ENCODE measurements at places on chromosomes 5 and 9.

DNA sequence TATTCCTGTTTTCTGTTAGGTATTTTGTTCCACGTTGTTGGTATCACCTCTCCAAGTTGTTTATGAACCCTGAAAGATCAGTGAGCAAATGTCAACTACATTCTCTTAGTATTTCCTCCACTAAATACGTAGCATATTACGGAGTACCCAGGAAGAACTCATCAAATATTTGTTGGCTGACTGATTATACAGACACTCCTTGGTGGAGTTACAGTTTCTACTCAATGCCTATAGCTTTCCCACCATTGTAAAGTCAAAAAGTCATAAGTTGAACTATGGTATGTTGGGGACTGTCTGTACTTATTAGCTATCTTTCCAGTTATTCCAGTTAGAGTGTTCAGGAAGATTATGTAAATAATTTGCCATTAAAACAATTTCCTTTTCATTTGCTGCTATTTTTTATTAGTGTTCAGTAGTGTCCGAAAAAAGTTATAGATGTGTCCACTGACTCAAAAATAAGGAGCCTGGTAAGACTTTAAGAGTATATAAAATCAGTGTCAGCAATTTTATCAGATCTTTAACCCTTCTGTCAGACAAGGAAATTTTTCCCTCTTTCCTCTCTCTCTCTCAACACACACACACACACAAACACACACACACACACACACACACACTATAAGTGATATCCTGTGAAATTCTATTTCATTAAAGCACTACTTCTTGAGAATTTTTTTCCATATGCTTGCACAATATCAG, 6.8 kb upstream of the APBA1 start:
- no peak for DNase-seq

DNA sequence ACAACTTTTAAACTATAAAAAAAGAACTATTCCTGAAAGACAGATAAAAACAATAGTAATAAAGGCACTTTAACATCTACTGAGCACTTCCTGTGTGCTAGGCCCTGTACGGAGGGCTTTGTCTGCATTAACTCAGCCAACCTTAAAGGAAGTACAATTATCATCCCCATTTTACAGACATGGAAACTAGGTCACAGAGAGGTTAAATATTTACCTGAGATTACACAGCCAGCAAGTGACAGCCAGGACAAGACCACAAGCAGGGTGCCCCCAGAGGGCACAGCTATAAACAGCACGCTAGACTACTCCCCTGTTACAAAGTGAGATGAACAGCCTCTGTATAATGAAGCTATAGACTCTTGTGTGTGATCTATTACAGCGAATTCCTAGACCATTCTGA, 25.5 kb downstream of the DDX31 start:
- DNase-seq = no peak

DNA sequence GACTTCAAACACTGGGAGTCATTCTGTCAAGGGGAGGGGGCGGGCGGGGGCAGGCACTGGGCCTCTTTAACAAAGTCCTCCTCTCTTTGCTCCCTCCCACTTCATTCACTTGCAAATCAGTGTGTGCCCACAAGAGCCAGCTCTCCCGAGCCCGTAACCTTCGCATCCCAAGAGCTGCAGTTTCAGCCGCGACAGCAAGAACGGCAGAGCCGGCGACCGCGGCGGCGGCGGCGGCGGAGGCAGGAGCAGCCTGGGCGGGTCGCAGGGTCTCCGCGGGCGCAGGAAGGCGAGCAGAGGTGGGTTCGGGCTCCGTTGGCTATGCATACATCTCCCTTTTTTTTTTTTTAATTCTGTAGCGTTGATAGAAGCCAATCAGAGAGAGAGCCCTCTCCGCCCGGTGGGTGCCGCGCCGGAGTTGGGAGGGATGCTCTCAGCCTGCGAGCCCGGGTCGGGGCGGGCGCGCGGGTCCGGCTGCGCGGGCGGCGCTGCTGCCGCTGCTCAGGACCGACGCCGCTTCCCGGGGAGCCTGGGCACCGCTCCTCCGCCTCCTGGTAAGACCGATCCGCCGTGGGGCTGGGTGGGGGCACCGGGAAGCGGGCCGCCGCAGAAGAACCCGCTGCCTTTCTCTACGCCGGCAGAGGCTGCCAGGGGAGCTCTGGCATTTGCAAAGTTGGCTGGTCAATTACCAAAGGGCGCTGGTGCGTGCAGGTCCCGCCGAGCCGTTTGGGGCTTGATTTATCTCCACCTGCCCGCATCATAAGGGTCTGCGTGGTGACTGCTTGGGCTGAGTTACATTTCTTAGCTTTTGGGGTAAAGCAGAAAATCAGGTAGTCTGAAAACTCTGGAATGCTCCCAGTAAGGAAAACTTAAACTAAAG, at the start of gene CDH6:
Gene CDH6 (plus strand): TSS at position 96 of the 877 bp plus-strand sequence. CDS start 73,788 bp downstream, outside the sequence.
- DNase-seq = peak; percentile 4

- DNase-seq = peak; percentile 58
Observed at GRCh38 chr9:9942764-9943424, 669.9 kb downstream of the PTPRD start.

DNA sequence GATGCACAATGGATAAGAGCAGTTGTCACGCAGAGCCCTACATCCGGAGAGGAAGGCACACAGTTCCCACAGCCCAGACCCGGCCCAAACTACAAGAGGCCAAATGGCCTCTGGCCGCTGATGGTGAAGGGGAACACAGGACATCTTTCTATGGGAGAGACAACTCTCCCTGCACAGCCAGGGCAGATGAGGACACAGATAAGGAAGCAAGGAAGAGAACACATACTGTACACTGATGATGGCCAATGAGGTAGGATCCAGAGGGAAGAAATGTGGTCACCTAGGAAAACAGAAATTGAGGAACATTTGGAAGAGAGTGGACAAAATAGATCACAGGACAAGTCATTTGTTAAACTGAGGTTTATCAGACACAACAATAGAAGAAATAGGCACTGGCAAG, 28.4 kb upstream of the SMIM32 start:
- DNase-seq = no peak

DNA sequence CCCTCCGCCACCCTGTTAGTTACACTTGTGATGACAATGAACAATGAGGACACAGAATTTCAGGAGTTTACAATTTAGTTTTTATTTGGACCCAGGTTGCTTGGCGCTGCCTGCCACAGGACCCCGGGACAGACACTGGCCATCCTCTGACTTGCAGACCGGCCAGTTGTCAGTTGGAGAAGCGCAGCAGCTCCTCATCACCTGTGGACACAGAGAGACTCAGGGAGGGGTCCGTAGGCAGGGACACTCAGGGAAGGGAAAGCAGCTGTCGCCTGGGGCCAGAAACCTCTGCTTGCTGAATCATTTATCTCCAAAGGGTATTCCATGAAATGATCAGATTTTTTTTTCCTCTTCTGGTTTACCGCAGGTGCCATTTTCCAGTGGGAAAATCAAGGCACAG, 18.0 kb downstream of the AMBP start:
- no peak for DNase-seq

- DNase-seq = no peak
Observed at GRCh38 chr9:76227156-76227555, 167.1 kb downstream of the RFK start.

- DNase-seq = no peak
Observed at GRCh38 chr5:116135344-116135743, 50.5 kb downstream of the COMMD10 start.

DNA sequence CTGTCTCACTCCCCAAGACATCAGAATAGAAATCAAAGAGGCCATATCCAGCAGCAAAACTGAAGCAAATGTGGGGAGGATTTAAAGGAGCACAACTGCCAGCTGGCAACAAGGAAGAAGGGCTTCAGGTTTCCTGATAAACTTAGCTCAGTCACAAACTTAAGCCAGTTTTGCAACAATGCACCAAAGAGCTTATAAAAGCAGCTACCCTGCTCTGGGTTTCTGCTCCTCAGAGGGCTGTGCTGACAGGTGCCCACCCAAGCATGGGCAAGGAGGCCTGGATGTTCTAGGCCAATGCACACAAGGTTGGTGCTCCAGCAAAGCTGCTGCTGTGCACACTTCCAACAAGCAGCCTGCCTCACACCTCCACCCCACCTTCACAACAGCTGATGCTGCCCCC, 132.9 kb downstream of the SIL1 start:
- DNase-seq = no peak

- peak; percentile 6 for DNase-seq
Observed at GRCh38 chr9:72149231-72149975, at the start of gene GDA. Gene GDA, plus strand, starts transcription at chr9:72149440. Its CDS starts 120 bp downstream, at chr9:72149560.

GRCh38 chr5:6705959-6706358, 7.3 kb upstream of the TENT4A start:
- DNase-seq = no peak

GRCh38 chr5:173625673-173626504, 9.4 kb upstream of the BOD1 start:
- peak; percentile 22 for DNase-seq

- no peak for DNase-seq
Observed at GRCh38 chr9:29214154-29214689, 1640.9 kb upstream of the C9orf72 start.

- DNase-seq = no peak
Observed at GRCh38 chr5:174521449-174521848, 202.9 kb upstream of the MSX2 start.

DNA sequence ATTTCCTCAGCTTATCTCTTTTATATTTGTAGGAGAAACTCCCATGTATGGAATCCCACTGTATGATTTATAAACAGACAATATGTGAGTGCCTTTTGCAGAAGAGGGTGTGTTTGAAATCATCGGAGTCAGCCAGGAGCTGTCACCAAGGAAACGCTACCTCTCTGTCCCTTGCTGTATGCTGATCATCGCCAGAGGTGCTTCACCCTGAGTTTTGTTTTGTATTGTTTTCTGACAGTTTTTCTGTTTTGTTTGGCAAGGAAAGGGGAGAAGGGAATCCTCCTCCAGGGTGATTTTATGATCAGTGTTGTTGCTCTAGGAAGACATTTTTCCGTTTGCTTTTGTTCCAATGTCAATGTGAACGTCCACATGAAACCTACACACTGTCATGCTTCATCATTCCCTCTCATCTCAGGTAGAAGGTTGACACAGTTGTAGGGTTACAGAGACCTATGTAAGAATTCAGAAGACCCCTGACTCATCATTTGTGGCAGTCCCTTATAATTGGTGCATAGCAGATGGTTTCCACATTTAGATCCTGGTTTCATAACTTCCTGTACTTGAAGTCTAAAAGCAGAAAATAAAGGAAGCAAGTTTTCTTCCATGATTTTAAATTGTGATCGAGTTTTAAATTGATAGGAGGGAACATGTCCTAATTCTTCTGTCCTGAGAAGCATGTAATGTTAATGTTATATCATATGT, 18.0 kb upstream of the CTSL start:
- DNase-seq = no peak

GRCh38 chr5:134995850-134996402, 28.2 kb downstream of the CATSPER3 start:
- DNase-seq = no peak

- no peak for DNase-seq
Observed at GRCh38 chr5:113170707-113171106, 194.1 kb downstream of the DCP2 start.

GRCh38 chr5:135441350-135441831, 5.8 kb downstream of the DCANP1 start:
- no peak for DNase-seq

DNA sequence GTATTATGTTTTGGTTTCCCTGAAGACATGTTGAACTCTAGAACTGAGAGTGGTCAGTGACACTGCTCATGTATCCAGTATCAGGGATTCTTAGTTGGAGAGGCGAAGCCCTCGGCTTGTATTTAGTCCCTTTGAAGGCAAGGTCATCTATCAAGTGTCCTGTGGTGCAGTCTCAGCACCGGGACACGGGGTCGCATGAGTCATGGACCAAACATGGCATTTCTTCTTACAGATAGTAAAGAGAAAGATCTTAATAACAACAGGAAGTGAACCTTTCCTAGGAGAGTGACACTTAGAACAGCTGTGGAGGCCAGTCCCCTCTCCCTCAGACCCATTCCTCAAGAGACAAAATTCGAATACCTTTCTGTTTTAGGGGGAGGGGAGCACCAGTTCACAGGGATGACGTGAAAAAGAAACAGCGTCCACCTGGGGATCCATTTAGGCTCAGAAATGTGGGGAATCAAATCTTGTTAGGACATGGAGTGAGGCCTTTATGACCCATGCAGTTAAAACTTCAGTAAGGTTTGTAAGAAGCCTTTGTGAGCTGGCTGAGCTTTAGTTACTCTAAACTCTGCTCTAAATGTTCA, 86.5 kb downstream of the ADGRV1 start:
- DNase-seq = no peak

DNA sequence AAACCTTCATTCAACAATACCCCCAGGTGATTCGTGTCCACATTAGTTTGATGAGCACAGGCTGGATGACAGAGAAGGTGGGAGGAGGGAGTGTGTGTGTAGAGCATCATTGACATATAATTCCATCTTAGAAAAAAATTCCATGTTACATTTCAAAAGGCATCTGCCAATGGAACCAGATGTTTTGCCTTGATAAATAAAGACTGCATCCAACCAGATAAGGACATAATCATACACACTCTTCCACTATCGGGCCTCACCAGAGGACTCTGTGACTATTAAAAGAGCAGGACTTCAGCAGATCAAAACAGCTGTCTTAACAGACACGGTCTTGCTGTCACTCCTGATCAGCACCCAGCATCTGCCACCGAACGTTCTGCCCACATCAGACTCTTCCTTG, 96.4 kb upstream of the SPIN1 start:
- no peak for DNase-seq
